Activated CD4-positive, alpha-beta T cell treated with anti-CD3 and anti-CD28 coated beads, Interleukin-2, amount 50 U/mL, for 4 hours (primary cell): ENCODE measurements at places on chromosomes 2 and 18.

- DNase-seq = no peak
Measured at GRCh38 chr2:128868686-128869551, 550.3 kb upstream of the HS6ST1 start.

GRCh38 chr2:48545244-48545643, 15.3 kb downstream of the STON1 start:
- DNase-seq = no peak

DNA sequence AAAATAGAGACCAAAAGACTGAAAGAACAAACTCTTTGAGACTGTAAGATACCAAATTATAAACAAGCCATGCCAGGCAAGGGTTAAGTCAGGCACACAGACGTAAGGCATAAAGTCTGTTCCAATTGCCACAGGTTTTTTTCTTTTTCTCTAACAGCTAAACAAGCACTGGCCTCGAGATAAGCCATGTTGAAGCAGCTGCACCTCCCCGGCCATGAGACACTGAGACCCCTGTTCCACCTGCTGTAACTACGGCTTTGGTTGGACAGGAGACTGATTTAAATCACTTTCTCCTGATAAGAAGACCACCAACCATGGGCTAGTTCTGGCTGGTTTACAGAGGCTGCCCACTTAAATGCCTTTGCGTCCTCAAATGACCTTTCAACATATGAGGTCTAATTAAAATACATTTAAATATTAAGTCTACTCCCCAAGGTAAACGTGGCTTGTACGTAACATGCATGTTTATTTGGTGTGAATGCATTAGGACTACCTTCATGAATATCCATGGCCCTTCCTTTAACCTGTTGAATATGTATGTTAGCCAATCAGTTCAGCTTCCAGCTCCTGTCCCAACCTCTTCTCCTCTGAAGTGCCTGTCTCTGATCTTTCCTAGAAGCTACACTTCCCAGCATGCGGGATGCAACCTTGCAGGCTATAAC, 117.2 kb downstream of the CMPK2 start:
- DNase-seq = no peak

DNA sequence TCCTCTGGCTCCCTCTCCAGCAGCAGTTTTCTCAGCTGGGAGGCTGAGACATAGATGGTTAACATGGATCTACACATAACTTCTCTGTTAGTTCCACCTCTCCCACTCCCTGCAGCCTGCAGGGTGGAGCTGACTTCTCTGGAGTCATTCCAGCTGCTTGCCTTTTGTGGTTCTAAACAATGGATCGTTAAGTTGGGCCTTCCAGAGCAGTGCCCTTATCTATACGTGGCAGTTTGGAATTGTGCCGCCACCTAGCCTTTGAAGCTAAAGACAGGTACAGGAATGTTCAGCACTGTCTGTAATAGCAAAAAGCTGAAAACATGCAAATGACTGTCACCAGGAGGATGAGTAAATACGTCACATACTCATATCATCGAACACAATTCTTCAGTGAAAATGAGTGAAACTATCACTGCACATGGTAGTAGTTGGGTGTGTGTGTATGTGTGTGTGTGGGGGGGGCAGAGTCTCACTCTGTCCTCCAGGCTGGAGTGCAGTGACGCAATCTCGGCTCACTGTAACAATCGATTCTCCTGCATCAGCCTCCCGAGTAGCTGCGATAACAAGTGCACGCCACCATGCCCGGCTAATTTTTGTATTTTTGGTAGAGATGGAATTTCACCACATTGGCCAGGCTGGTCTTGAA, 50.3 kb downstream of the SH2D6 start:
- DNase-seq = no peak

DNA sequence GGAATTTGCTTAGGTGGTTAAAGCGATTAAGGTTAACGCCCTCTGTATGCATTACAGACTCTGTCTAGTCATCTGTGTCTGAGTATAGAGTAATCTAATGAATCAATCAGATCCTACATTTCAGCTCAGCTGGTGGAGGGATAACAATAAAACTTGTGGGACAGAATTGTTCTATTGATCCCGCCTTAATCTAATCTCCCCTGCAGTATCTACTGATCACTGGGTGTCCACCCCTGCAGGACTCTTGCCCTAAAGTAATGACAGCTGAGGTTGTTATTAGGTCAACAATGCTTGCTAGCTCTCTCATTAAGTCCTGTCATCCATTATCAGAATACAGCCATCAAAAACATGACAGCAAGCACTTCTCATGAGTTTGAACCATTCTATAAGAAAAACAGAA, 462.6 kb upstream of the TMEFF2 start:
- no peak for DNase-seq

- DNase-seq = no peak
Measured at GRCh38 chr2:159963700-159964099, 98.7 kb downstream of the PLA2R1 start.

GRCh38 chr18:3524706-3525105, 74.7 kb downstream of the TGIF1 start:
- DNase-seq = no peak

DNA sequence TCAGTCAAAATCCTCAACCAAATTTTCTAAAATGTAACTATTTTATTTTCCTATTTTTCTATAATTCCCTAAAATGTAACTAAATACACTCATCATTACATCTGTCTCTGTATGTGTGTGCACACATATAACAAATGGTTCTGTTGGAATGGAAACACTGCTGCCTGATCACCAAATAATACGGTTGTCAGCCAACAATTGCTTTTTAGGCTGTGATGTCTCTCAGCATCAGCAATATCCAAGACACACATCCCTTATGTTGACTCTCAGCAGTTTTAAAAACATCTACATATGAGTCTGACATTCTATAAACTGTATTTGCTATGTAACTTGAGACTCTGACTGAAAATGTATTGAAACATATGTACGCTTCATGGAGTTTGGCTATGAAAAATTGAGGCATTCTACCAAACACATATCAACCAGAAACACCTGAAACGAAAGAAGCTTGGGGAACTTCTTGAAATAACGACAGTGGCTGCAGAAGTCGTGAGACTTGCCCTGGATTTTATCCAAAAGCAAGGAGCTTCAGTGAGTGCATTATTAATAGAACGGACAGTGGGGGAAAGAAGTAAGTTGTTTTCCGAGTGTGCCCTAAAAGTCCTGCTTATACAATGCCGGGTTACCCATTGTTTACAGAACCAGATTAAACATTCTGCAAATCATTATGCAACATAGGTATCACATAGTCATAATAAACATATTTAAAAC, 110.2 kb upstream of the ITGB6 start:
- DNase-seq = no peak

DNA sequence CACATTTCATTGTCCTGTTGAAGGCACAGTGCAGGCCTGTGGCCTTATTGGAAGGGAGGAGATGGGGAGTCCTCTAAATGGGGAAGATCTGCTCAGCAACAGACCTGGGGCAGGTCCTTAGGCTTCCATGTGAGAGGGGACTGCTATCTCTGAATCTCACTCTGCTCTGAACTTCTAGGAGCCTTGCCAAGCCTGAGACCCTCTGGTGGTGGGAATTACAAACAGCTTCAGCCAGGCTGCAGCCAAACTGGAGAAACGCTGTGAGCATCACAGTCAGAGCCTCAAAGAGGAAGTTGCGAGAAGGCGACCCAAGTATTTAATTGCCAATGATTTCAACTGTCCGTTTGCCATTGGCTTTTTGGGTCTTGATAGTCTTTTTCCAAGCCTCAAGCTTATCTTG, 66.8 kb upstream of the MC2R start:
- DNase-seq = no peak

DNA sequence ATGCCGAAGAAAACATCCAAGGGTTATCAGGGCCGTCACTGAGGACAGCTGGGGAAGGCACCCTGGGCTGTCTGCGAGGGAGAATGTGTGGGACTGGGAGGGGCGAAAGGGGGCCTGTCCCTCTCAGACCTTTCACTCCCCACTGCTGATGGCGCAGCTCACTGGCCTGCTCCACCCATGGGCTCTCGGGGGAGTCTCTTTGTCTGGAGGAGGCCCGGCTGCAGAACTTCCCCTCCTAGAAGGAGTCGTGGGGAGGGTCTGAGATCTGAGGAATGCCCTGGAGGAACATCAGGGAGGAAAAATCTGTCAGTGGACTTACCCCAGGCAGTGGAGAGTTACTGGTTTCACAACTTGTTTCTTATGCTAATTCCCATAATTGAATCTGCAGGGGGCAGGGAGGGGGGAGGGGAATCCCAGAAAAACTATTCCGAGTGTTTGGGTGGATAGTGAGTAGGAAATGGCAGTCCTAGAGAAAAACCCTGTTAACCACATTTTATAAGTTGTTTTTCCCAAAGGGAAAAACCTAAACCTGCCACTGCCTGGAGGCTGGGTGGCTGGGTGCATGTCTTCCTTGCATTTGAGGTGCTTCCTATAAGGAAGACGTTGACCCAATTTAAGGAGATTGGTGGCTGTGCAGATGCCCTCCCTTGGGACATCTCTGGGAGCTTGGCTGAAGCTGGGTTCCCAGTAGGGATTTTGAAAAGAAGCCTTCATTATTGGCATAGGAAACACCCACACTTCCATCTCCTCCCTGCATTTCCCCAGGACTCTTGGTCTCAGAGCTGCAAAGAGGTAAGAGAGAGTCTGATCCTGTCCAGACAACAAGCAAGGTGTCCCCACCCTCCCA, 11.7 kb upstream of the SEMA4C start:
- DNase-seq = no peak

DNA sequence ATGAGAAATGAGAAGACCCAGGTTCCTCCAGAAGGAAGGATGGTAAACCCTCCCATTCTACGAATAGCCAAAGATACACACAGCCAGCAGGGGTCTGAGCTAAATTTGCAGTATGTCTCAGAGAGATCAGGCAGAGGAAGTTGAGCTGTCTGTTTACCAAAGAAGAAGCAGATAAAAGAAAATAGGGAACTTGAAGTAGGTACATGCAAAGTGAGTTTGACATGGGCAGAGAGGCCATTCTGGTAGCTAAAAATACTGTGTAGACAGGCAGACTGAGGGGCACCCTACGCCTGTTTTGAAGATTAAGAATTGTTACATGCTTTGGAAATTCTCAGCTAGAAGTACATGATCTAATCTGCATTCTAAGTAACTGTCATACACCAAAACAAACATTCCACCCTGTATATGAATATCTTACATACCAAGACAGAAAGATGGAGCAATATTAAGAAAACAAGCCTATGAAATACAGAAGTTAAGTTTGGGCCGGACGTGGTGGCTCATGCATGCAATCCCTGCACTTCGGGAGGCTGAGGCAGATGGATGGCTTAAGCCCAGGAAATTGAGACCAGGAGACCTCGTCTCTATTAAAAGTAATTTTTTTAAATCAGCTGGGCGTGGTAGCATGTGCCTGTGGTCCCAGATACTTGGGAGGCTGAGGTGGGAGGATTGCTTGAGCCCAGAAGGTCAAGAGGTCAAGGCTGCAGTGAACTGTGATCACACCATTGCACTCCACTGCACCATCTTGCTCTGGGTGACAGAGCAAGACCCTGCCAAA, 157.9 kb downstream of the ANKRD44 start:
- DNase-seq = no peak

DNA sequence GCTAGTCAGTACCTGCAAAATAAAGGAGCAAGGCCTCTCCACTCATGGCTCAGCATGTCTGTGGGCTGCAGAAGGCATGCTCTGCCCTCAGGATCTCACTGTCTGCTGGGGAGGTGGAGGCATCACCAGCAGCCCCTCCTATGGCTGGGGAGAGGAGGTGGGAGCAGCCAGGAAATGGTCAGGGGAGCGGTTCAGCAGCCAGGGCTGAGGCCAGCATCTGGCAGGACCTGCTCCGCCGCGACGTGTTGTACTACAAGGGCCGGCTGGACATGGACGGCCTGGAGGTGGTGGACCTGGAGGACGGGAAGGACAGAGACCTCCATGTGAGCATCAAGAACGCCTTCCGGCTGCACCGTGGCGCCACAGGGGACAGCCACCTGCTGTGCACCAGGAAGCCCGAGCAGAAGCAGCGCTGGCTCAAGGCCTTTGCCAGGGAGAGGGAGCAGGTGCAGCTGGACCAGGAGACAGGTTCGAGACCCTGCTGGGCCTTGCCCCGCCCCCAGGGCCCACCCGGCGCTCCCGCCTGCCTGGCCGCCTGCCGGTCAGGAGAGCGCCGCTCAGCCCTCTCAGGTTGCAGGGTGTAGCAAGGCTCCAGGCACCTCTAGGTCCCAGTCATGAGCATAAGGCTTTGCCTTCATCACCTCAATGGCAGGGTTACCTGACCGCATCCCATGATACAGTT, 49.0 kb downstream of the FAM168B start:
- no peak for DNase-seq

DNA sequence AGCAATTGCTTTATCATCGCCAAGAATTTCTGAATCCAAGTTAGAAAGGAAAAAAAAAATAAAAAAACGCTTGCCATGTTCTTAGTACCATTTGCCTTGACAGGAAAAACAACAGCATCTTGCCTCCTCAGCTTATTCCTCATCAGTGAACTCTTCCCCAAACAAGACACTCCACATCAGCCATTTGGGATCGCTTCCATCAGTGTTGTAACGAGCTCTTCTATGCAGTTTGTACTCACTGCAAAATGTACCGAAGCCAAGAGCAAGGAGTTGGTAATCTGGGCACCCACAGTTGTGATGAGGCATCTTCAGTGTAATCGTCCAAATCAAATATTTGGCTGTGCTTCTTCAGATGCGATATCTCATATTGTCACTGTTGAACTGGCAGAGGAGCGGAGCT, 503.7 kb downstream of the TMEM182 start:
- no peak for DNase-seq

GRCh38 chr2:241957276-241957675, 87.7 kb downstream of the RTP5 start:
- no peak for DNase-seq

DNA sequence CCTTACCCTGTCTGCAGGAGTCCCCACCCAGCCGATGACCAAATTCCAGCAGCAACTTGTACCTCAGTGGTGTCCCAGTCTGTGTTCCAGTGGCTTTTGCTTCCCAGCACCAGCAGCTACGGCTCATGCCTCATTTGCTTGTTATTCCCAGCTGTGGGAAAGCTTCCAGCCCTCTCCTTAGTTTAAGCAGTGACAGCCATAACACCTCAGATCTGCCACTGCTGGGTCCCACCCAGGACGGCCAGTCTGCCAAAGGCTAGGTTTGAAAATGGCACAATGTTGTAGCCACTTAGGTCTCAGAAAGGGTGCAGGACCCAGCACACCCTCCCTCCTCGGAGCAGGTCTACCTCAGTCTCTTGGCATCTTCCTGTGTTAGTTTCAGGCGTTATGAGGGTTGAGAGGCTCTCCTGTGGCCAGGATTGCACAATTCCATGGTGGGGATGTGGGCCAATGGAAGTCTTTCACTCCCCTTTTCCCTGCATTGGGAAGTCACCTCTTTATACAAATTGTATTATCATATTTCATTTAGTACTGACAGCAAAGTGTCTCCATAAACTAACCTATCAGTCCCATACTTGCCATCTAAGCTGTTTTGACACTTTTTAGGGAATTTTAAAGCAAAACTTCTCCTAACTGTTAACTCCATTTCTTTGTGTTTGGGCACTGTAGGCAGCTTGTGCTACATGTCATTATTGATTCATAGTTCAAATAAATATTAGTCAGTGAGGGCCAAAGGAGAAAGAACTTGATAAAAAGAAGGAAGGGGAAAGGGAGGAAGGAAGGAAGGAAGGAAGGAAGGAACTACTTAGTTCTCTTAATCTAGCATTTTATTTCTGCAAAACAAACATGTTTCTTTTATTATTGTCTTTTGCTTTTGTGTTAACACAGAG, 62.9 kb upstream of the FAM110C start:
- no peak for DNase-seq
